ENCODE measurements at places on chromosomes 16 and 17. TPM values are rescaled to one million over a fixed set of nuclear protein-coding genes. Genes with fewer than 3 reads are reported as not detected.

Gene NPIPB6
- 0.69 TPM for total RNA-seq

Gene CCL7
- total RNA-seq: not detected

Gene TEKT1
- total RNA-seq: not detected

Gene SMPD3
- total RNA-seq: 0.05 TPM

Gene PIMREG
- total RNA-seq: not detected

Gene ZG16
- total RNA-seq: not detected

Gene UNC13D
- total RNA-seq: 6.8 TPM

Gene ASPA
- 2.7 TPM for total RNA-seq

Gene AGRP
- total RNA-seq: not detected

Gene TCAP
- total RNA-seq: 4,679 TPM

Gene BAHCC1
- 11.1 TPM for total RNA-seq

Gene CNTROB
- 9.6 TPM for total RNA-seq

Gene OTOP2
- total RNA-seq: not detected

Gene SEPTIN1
- total RNA-seq: 1.1 TPM

Gene TP53TG3F
- total RNA-seq: not detected

Gene TMEM114
- total RNA-seq: 0.34 TPM

Gene SLC38A8
- total RNA-seq: not detected

Gene PRAC1
- not detected for total RNA-seq

Gene TNFRSF13B
- total RNA-seq: not detected

Gene PFAS
- 12.7 TPM for total RNA-seq

Gene TNP2
- total RNA-seq: not detected

Gene ABCC3
- total RNA-seq: 5.7 TPM

Gene RDM1
- not detected for total RNA-seq

Gene EPX
- not detected for total RNA-seq

Gene HIGD1B
- 4.8 TPM for total RNA-seq

Gene SLC52A1
- not detected for total RNA-seq

Gene MAF
- 7.8 TPM for total RNA-seq

Gene HYDIN
- 2.8 TPM for total RNA-seq

Gene GPRC5C
- total RNA-seq: 31.4 TPM

Gene TELO2
- total RNA-seq: 15.1 TPM

Gene ACBD4
- 7.0 TPM for total RNA-seq

Gene PRPSAP2
- 20.2 TPM for total RNA-seq

Gene CCL1
- total RNA-seq: not detected

Gene KRTAP16-1
- total RNA-seq: not detected

Gene IQCK
- total RNA-seq: 10.5 TPM

Gene SNTB2
- total RNA-seq: 9.2 TPM

Gene TP53TG3
- not detected for total RNA-seq

Gene C16orf86
- total RNA-seq: 3.6 TPM

Gene CPHXL2
- total RNA-seq: not detected

Gene RNF157
- 2.4 TPM for total RNA-seq

Data from heart right ventricle (tissue), 16 donors.